Stomach (tissue), 19 donors: ENCODE measurements at places on chromosomes 5 and 9.

- no peak for DNase-seq
Measured at GRCh38 chr9:119781886-119782285, 412.7 kb upstream of the BRINP1 start.

GRCh38 chr9:130327070-130327780, 61.7 kb downstream of the HMCN2 start:
- DNase-seq: no peak

- peak; percentile 73 for DNase-seq
Measured at GRCh38 chr5:154302161-154302560, 111.6 kb downstream of the GALNT10 start.

DNA sequence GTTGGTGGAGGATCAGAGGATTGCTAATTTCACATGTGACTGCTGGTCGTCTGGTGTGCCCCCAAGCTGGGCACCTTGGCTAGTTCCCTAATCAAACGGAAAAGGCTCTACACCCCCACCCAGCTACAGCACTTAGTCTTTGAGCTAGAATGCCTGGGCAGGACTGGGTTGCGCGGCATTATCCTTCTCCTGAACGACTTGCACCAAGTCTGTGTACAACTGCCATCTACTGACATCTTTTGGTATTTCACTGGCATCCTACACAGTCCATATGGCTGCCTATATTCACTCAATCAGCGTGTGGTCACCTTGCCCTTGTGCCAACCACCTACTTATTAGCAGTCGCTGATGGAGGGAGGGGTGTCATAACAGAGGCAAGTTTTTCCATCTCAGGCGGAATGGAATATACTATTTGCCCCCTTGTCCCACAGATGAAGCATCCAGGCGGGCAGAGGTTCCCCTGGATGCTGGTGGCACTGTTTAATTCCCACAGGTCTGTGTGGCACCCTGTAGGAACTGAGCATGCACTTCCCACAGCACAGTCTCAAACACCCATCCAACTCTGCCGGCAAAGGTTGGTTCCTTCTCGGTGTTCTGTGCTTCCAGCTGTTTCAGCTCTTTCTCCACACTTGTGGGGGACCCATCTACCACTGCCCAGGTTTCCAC, 150.1 kb downstream of the OSTF1 start:
- peak; percentile 60 for DNase-seq

- no peak for DNase-seq
Measured at GRCh38 chr9:78970375-78970774, 601.4 kb upstream of the TLE4 start.

DNA sequence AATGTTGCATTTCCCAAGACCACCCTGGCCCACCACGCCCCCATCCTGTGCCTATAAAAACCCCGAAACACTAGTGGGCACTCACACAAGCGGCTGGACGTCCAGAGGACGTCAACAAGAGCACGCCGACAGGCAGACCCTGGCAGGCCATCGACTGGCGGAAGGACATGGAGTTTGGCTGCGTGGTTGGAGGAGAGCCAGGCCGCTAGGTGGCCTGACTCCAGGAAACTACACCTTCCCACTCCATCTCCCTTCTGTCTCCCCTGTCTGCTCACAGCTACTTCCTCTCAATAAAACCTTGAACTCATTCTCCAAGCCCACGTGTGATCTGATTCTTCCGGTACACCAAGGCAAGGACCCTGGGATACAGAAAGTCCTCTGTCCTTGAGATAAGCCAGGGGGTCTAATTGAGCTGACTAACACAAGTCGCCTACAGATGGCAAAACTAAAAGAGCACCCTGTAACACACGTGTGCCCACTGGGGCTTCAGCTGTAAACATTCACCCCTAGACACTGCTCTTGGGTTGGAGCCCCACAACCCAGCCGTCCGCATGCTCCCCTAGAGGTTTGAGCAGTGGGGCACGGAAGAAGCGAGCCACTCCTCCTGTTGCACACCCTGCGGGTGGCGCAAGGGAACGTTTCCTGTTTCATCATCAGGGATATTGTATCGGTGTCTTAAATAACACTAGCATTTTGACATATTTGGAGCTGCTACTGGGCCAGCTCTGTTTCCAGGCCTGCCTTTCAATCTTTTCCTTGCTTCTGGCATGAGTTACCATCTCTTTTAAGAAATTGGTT, 54.5 kb upstream of the TAF11L2 start:
- no peak for DNase-seq

DNA sequence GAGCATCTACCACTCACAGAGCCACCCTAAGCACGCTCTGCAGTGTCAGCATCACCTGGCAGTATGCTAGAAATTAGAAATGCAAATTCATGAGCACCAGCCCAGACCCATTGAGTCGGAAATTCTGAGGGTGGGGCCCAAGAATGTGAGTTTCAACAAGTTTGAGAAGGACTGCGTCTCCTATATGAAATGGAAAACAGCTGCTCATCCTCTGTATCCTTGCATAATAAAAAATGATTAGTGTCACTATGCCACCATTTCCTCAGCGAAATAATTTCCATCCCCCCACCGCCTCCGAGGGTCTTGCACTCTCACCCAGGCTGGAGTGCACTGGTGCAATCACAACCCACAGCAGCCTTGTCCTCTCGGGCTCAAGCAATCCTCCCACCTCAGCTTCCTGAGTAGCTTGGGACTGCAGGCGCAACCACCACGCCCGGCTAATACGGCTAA, 1.3 kb upstream of the IQGAP2 start:
- DNase-seq: peak; percentile 26

GRCh38 chr5:147464211-147464610, 45.7 kb downstream of the DPYSL3 start:
- DNase-seq: no peak

GRCh38 chr5:54632131-54632701, 114.7 kb downstream of the SNX18 start:
- no peak for DNase-seq

DNA sequence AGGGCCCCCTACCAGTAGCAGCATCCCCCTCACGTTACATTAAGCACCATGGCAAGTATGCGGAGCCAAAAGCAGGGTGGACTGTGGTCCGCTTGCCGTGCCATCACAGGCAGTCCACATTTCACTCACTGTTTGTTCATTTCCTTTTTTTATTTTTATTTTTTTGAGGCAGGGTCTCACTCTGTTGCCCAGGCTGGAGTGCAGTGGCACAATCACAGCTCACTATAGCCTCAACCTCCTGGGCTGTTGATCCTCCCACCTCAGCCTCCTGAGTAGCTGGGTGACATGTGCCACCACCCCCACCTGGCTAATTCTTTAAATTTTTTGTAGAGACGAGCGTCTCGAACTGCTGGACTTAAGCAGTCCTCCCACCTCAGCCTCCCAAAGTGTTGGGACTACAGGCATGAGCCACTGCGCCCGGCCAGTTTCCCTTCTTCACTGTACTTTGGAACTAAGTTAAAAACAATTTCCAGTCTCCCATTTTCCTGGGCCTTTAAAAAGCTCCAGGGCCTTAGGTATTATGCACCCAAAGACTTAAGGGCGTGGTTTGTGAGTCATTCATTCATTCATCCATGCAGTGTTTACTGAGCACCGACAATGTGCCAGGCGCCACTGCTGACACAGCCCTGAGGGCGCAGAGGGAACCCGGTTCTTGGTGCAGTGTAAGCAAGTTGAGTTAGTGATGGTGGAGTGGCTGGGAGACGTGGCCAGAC, 19.9 kb downstream of the PRRX2 start:
- no peak for DNase-seq

DNA sequence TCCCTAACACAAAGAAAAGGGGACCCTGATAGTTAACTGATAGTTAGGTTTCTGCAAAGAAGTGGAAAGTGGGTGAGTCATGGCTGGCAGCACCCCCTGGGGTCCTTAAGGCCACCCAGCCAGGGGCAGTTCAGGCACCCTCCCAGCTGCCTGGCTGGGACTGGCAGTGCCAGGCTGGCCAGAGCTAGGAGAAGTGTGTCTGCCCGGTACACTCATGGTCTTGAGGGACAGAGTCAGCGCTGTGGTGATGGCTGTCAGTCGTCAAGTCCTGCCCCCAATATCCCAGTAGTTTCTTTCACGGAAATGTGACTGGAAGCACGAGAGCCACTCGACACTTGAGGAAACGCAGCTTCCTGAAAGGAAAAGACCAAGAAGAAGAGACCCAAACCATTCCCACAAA, 22.3 kb upstream of the CNOT6 start:
- DNase-seq: no peak

DNA sequence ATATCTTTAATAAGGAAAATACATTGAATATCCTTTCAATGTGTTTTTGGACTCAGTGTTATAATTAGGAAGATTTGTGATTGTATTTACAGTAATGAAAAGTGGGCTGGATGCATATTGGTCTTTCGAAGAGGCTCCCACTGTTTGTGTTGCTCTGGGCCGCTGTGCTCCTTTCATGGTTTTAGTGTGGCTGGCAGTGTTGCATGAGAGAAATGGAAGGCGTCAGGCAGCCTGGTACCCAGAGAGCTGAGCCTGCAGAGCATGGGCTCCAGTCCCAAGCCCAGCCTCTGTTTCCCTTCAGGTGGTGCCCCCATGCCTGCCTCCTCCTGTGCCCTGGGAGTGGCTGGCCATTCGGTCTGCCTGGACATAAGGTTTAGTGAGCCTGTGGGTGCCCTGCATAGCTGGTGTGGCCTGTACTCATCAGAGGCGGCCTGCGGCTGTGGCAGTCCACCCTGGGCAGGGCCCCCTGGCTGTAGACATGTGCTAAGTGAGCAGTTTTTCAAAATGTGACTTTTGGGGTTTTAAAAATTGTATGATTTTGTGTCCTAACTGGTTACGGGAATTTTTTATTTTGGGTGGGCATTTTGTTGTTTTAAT, 27.4 kb upstream of the FAM120AOS start:
- no peak for DNase-seq

DNA sequence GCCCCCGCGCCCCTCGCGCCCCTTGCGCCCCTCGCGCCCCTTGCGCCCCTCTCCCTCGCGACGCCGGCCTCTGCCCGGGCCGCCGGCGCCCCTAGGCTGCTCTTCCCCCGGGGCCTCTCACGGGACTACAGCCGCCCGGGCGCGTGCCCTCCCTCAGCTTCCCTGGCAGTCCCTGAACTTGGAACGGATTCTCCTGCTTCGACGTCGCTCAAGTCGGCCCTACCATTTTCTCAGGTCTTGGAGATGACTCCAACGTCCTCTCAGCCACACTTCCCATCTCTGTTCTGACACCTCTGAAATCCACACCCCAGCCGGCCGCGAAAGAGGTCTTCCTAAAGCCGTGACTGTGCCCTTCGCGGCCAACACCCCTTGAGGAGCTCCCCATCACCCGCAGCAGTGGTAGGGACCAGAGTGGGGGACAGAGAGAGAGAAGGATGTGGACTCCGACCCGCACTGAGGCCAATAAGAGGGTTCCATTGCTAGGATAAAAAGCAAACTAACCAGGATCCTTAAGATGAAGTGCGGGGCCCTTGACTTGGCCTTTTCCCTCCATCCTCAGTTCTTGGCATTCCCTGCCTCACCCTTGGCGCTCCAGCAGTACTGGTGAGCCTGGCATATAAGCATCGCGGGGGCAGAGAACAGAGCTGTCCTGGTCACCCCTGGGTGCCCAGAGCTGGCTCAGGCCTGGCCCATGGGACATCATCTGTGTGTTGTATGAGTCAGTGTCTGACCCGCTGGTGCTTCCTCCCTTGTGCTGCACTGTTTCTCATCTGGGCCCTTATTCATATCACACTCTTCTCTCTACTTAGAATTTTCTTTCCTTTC, 38.6 kb upstream of the GARNL3 start:
- DNase-seq: peak; percentile 58

DNA sequence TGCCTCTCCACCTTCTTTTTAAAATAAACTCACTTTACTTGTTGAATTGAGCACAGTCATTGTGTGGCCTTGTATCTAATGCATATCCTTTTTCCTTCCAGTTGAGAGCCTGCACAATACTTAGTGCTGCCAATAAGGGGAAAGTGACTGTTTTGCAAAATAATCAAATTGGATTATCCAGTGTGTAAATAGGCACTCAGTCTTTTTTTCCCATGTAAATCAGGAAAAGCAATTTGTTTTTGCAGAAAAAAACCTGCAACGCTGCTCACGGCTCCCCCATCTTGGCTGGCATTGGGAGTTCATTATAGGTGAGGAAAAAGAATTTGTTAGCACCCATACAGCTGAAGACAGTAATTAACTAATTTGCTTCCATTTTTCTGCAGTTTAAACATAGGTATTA, 299.9 kb downstream of the CSNK1G3 start:
- no peak for DNase-seq

- DNase-seq: no peak
Measured at GRCh38 chr5:172140866-172141265, 47.2 kb downstream of the STK10 start.

- no peak for DNase-seq
Measured at GRCh38 chr5:172077664-172078425, 71.4 kb upstream of the FBXW11 start.

DNA sequence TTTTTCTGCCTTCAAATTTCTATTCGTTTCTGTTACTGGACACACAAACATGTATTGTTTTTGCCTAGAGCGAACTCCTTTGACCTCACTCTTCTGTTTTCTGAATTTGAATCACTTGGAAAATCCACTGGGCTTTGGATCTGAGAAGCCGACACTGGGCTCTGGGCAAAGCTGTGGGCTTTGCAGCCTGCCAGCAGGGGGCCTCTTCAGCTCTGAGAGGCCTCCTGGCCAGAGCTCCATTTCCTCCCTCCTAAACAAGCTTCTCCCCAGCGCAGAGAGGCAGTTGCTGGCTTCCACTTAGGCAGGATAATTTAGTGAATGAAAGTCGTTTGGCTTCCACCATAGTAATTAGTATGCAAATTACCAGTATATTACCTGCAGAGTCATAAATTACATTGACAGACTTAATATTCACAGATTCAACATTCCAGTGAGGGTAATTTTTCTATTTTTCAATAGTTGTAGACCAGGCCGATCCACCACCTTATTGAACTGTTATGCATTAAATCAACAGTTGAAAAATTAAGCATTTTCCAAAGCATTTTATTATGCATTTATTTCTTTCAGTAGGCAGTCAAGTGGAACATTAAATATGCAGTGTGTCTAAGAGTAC, 104.0 kb upstream of the ZNF366 start:
- peak; percentile 76 for DNase-seq

GRCh38 chr5:150623878-150624216, 16.6 kb upstream of the SYNPO start:
- no peak for DNase-seq

DNA sequence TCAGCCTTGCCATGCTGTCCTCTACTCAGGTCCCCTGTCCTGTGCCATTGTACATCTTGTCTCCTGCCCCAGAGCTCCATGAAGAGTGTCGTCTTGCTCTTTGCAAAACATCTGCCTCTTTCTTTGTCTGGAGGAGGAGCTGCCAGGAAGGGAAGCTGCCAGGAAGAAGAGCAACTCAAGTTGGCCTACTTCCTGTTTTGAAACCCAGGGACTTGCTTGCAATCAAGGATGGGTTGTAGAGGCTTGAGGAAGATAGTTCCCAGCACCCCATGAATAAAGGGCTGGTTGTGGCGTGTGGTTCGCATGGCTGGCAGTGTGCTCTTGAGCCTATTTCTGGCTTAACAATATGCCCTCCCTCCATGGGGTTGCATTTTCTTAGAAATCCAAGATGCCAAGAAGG, 53.0 kb upstream of the CPEB4 start:
- DNase-seq: no peak

GRCh38 chr5:67047160-67047559, 149.4 kb downstream of the CD180 start:
- DNase-seq: peak; percentile 34

- no peak for DNase-seq
Measured at GRCh38 chr9:68973619-68974018, 40.3 kb downstream of the PRKACG start.
